ENCODE measurements at places on chromosomes 12 and 14.

GRCh38 chr14:85159726-85160125, 370.2 kb upstream of the FLRT2 start:
- DNase-seq, result no peak

GRCh38 chr12:49537752-49538509, 899 bp upstream of the KCNH3 start:
- DNase-seq, result no peak

- DNase-seq, result no peak
These were observed 960.9 kb upstream of the FBXO33 start for GRCh38 chr14:40393143-40393542.

GRCh38 chr14:57617510-57617909, 123.9 kb upstream of the CCDC198 start:
- DNase-seq, result no peak

- DNase-seq, result no peak
These were observed 17.6 kb downstream of the BATF start for GRCh38 chr14:75539561-75540478.

DNA sequence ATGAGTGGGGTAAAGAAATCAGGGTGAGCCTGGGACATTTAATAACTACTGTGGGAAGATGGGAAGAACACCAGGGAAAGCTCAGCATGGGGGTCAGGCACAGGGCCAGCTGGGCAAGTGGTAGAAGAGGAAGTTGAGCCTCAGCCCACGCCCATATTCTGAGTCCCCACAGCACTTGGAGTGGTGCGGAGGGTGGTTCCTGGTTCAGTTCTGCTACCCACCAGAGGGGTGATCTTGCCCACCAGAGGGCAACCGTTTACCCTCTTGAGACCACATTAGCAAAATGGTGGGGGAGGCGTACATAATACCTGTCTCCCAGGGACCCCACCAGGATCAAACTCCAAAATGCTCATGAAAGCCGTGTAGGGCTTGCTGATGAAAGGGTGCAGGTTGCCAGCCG, 16.8 kb upstream of the ANKRD33 start:
- no peak for DNase-seq

DNA sequence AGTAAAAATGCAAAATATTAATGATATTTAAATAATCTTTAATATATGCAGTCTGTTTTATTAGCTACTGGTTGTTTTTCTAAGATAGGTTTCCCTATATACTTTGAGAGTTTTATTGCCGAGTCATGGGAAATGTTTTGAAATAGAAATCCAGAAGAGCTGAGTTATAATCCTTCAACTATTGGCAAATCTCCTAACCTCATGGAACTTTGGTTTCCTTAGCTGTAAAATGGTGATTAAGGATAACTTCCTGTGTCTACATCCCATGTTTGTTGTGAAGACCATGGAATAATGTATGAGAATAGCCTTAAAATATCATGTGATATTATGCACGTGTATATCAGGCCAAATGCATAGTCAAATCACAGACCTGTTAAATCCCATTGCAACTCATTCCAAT, 51.0 kb downstream of the UNC79 start:
- no peak for DNase-seq

DNA sequence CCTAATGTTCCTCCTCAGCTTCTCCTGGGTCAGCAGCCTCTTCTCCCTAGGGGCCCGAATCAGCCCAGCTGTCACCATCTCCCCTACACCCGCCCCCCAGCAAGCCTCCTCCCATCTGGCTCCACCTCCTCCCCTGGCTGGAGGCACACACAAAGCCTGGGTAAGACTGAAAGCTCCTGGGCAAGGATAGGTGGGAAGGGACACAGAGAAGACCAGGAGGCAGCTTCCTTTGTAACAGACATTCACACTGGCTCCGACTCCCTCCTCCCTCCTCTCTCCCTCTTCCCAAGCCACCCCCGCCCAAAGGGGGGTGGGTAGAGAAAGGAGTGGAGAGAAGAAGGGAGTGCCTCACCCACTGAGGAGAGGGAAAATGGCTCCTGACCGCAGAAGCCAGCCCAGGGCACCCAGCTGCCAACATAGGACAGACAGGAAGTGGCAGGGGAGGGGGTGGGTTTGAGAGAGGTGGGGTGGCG, 4.0 kb downstream of the CHD4 start:
- DNase-seq, result peak; percentile 51

- DNase-seq, result no peak
These were observed 11.0 kb downstream of the ARHGDIB start for GRCh38 chr12:14950421-14950820.

- DNase-seq, result no peak
These were observed 404.5 kb downstream of the FUT8 start for GRCh38 chr14:65817011-65817410.

DNA sequence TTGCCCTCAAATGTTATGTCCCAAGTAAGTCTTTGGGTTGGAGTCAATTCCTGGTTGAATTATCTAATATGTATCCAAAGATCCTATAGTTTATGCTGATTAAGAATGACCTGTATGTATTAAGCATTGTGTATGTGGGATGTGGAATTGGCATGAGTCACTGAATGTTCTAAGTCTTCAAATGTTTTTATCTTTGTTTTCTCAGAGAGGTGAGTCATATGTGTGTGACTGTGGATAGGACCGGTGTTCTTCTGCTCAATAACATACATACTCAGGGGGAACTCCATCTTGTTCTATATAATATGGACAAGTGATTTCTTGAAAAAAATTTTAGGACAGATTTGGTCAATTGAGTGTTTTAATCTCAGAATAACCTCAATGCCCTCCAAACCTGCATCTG, 57.9 kb downstream of the NAV3 start:
- DNase-seq, result peak; percentile 29

DNA sequence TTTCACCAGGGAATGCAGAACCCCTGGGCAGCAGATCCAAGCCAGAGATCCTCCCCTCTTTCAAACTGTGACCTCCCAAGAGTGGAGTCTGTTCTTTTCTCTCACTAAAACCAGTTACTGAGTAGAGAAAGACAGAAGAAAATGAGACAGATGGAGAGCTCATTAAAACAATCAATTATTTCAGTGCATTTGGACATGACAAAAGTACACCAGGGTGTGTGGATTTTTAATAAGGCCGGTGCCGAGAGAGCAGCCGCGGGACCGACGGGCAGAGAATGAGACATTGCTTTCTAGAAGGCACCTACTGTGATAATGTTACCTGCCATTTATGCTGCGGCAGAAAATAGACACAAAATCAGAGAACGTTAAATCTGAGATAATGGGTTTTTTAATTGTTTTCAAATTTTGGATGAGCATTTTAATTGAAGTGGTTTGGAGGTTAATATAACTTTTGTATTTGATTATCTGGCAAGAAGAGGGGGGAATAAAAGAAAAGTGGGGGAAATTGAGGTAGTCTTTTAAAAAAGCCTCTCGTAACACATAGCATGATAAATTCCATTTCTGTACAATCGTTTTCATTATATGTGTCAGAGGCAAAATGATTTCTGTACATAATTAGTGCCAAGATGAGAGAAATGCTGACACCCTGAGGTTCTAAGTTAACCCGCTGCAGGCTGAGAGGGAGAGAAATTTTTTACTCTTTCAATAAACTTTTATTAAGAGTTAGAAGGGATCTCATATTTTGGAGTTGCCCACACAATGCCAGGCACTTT, 70.8 kb downstream of the HSPB8 start:
- no peak for DNase-seq

DNA sequence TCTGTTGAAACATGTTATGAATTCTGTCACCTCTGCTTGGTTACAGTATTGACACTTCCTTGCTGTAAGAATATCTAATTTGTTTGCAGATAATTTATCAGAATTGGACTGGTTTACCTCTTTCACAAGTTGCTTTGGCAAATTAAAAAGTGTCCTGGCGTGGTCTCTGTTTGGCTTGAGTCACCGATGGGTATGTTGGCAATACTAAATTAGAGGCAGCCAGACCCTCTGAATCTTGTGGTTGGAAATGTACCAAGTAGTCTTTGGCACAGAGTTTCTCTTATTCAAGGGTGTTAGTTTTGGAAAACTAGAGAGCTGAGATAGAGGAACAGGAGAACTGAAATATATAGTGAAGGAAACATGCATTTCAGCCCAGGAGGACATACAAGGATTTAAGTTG, 521.1 kb upstream of the MGAT4C start:
- DNase-seq, result no peak

DNA sequence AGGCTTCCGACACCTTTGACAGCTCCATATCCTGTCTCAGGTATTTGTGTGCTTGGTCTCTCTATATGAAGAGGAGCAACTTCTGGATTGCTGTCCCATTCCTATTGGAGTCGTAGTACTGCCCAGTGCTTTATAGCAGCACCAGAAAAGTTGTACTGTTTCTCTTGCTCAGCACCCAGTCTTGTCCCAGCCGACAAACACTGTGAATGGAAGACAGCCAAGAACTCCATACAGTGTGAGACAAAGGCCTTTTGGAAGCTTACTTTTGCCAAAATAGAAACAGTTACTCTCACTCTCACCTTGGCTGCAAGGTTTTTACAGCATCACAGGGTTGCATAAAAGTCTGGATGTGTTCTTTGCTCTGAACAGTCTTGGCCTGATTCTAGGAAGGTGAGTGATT, 105.3 kb downstream of the TGFB3 start:
- no peak for DNase-seq

- no peak for DNase-seq
These were observed 286.2 kb downstream of the CACNA1C start for GRCh38 chr12:2338991-2339431.

GRCh38 chr14:50354527-50354926, 42.2 kb downstream of the CDKL1 start:
- DNase-seq, result no peak

- DNase-seq, result no peak
These were observed 292.7 kb downstream of the LRFN5 start for GRCh38 chr14:41899416-41899815.

GRCh38 chr12:5507401-5507935, 75.6 kb downstream of the NTF3 start:
- no peak for DNase-seq

DNA sequence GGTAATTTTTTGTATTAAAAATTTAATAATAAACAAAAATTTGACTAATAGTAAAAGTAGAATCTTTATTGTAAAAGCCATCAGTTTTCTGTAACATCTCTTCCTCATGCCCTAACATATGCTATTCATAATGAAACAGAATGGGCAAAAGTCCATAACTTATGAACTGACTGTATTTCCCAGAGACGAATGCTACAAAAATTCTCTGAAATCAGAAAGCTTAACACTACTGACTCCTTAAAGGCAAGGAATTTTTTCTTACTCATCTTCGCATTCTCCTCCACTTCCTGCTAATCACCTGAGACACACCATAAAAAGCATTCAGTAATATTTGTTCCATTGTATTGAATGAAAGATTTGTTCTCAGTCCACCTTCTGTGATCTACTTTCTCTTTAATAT, 17.6 kb downstream of the MON2 start:
- DNase-seq, result peak; percentile 9

GRCh38 chr14:92460541-92460915, 53.1 kb upstream of the RIN3 start:
- DNase-seq, result no peak

DNA sequence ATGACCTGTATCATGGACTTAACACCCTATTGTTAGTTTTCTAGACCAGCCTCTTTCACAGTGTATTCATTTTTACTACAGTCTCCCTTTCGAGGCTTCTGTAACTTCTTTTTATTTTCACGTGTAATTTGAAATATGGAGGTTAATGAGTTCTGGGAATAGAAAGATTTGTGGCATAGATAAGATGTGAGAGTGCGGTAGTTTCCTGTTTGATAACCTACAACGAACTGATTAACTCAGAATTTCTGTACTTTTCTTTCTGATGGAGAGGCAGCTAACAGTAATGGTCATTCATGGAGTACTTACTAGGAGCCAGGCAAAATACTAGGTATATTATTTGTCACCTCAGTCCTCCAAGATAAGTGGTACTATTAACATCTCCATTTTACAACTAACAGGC, 21.2 kb downstream of the POLR3B start:
- no peak for DNase-seq

GRCh38 chr12:27220055-27220987, 23.8 kb upstream of the STK38L start:
- no peak for DNase-seq

- no peak for DNase-seq
These were observed 739.1 kb upstream of the ATXN7L3B start for GRCh38 chr12:73798523-73798922.

DNA sequence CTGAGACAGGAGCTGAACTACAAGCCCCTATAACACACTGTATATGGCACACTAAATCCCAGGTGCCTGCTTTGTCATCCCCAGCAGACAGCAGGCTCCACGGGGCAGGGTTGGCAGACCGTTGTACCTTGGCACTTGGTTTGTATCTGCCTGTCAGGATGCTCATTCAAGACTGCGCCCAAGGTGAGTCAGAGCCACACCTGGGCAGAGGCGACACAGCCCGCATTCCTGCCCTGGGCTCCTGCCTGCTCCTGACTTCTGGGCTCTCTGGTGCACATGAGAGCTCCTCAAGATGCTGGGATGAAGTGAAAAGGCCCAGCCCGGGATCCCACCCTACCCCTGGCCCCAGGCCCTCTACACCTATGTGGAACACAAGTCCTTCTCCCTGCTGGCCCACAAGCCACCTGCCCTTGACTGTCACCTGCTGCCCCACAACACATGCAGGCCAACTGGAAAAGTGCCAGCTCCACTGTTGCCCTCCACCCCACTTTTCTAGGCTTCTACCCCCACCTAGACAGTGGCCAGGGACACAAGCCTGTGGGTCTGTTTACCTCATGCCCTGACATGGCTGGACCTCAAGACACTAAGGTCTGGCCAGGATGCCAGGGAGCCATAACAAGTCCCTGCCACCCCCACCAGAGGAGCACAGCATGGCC, 30.8 kb upstream of the PNMA1 start:
- DNase-seq, result no peak

DNA sequence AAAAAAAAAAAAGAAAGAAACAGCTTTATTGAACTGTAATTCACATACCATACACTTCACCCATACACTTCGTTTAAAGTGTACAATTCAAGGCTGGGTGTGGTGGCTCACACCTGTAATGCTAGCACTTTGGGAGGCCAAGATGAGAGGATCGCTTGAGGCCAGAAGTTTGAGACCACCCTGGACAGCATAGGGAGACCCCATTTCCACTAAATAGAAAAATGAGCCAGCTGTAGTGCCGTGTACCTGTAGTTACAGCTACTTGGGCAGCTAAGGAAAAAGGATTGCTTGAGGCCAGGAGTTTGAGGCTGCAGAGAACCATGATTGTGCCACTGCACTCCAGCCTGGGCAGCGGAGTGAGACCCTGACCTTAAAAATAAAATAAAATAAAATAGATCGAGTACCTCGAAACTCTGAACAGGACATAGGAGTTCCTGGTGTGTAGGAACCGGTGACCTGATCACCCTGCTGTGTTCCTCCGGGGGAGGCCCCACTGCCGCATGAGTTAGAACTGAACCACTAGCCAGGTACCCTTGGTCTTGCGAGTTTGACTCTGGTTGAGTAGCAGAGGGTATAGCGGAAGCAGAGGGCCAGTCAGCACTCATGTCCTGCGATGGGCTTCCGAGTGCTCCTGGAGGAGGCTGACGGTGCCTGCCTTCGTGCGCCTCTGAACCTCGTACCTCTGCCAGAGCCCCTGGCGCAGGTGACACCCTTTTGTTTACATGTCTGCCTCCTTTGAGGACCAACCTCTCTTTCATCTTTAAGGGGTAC, 80.0 kb downstream of the B4GALNT3 start:
- no peak for DNase-seq
